NCI-H2081 (cell line): ENCODE measurements at places on chromosomes 7 and 10.

- no peak for DNase-seq
These were observed 100.4 kb downstream of the RGS10 start for GRCh38 chr10:119441921-119442757.

GRCh38 chr7:88540012-88540411 lies 219.5 kb upstream of the ZNF804B start:
- no peak for DNase-seq

GRCh38 chr7:1709281-1709680 lies 39.2 kb downstream of the ELFN1 start:
- DNase-seq: no peak

- no peak for DNase-seq
These were observed 207.6 kb upstream of the PLXNA4 start for GRCh38 chr7:132783824-132784223.

- no peak for DNase-seq
These were observed 174.9 kb downstream of the GRID1 start for GRCh38 chr10:86191686-86192085.

DNA sequence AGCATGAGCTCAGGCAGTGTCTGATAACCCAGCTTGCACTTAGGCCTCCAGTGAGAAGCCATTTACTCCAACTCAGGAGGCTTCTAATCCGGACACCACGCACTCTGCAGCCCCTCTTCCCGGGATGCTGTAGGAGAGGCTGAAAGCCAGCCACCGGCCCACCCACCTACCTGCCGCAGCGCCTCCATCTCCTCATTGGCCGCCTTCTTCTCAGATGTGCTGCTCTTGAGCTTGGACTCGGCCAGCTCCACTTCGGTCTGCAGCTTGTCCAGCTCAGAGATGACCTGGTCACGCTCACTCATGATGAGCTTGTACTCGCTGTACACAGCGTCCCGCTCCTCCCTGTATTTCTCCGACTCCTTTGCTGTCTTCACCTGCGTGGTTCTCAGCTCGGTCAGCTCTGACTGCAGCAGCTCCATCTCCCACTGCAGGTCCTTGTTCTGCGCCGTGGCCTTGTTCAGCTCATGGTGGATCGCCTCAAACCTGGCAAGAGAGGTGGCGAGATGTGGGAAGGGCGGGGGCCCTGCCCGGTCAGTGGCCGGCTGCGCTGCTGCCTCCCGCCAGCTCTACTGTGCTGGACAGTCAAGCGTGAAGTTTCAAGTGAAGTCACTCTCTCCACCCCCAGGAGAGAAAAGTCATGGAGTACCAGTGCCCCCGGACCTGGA lies 84.7 kb downstream of the DLG5 start:
- no peak for DNase-seq

DNA sequence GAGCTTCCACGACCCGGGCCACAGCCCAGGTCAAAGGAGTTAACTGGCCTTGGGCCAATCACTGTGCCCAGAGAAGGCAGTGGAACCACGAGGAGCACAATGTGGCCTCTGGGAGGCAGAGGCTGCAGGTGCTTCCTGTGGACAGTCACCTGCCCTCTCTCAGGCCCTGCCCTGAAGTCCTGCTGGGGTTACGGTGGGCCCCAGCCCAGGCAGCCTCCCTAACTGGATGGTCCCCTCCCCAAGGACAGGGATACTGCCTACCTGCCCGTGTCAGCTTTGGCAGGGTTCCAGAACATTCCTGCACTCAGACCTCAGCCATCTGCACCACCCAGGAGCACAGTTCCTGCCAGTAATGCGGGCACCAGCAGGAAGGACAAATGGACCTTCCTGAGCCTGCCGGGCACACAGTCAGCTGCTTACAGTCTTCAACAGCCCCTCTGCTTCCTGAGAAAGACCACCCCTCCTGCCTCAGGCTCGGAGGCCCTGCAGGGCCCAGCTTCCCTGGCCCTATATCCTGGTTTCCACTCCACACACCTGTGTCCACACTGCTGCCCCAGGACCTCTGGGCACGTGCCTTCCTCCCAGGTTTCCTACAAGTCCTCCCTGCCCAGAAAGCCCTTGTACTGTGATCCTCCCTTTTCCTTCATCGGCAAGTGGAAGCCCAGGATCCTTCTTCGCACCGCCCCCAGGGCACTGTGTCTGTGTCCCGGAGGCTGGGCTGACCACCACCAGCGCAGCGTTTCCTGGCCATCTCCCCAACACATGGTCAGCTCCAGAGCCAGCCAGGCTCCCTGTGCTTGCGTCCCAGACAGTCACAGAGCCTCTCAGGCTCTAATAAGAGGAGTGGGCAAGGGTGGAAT lies 23.3 kb downstream of the WDR86 start:
- DNase-seq: no peak

GRCh38 chr7:621572-622285 lies 102.1 kb upstream of the PDGFA start:
- no peak for DNase-seq

- DNase-seq: no peak
These were observed 341.2 kb downstream of the CRPPA start for GRCh38 chr7:16080131-16080530.

DNA sequence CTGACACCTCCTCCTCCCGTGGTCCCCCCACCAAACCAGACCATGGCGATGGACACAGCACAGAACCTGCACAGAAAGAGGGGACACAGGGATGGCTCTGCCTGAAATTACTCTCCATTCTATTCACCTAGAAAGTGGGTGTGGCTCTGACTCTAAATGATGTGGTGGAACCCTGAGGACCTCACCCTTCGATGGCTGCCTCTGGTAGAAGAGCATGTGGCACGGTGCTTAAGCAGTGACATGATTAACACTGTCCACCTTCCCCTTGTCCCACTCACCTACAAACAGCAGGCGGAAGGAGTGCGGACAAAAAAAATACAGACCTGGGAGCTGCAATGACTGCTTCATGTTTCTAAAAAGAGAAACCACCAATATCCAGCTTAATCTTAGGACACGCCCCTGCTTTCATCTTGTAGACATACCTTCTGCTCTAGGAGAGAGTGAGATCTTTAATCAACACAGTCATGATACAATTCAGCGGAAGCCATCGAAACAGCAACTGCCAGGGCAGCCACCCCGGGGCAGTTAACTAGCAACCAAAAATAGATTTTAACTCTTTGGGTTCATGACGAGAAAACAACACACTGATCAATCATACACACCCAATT lies 11.4 kb downstream of the JCAD start:
- DNase-seq: no peak

GRCh38 chr10:1187855-1188557 lies 131.8 kb downstream of the WDR37 start:
- DNase-seq: no peak

DNA sequence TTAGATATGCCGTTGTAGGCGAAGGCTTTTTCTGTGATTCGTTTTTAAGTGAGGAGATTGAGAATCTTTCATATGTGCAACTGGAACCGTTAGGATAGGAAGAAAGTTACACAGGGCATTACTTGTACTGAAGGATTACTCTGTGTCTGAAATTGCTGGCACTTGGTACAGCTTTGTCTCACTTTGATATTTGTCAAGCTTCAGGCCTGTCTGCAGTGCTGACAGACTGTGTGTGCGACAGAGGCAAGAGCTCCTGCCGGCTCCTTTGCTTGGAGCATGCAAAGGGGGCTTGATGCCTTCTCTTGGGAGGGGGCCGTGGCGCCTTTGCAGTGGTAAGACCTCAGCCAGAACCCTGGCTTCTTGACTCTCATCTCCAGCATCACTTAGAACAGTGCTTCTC lies 45.8 kb downstream of the CCNY start:
- DNase-seq: no peak

- no peak for DNase-seq
These were observed 624.3 kb upstream of the MBL2 start for GRCh38 chr10:53396876-53397275.

GRCh38 chr10:129860396-129860795 lies 103.7 kb downstream of the EBF3 start:
- no peak for DNase-seq

DNA sequence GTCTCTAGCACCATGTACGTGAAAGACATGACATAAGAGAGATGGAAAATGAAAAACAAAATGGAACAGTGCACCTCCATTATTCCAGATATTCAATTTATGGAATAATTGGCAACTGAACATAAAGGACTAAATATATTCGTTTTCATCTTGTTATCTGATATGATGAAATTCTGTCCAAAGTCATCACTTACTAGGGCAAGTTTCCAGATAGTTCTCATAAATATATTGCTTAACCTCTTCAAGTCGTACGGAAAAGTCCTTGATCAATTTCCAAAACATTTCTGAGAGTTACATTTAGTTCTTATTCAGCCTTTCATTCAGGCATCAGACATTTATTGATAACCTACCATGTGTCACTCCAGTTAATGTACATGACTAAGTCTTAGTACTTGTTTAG lies 185.2 kb downstream of the HGF start:
- DNase-seq: no peak

GRCh38 chr7:47747160-47747559 lies 165.2 kb upstream of the TNS3 start:
- no peak for DNase-seq

GRCh38 chr7:73395538-73396503 lies 37.8 kb upstream of the FZD9 start:
- no peak for DNase-seq

GRCh38 chr7:117281562-117281961 lies 41.3 kb downstream of the WNT2 start:
- no peak for DNase-seq

GRCh38 chr7:17534348-17534747 lies 235.9 kb downstream of the AHR start:
- no peak for DNase-seq

GRCh38 chr10:34109952-34110702 lies 705.0 kb downstream of the PARD3 start:
- DNase-seq: no peak
